ENCODE measurements at places on chromosomes 16 and 17.

DNA sequence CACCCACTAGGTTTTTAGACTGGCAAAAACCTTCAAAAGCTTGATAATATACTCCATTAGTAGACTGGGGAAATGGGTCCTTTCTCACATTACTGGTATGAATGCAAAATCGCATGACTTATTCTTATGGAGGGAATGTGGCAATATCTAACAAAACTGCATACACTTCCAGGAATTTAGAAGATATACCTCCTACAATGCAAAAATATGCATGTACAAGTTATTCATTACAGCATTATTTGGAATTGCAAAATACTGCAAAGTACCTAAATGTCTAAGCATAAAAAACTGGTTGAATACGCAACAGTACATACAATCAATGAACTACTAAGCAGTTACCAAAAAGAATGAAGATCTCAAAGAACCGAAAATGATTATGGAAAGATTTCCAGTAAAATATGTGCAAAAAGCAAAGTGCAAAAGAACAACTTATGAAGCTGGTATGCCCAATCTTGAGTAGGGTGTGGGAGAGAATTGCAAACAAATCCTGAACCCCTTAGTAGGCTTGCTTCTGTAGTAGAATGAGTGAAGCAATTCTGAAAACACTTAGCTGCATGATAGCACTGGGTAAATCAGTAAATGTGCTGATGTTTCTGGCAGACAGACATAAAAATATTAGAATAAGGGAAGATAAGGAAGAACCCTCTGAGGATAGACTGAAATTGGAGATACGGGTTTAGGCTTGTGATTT, 180.1 kb downstream of the PARN start:
- DNase-seq = no peak

GRCh38 chr17:82353484-82353883, 5.6 kb upstream of the TEX19 start:
- DNase-seq = no peak

DNA sequence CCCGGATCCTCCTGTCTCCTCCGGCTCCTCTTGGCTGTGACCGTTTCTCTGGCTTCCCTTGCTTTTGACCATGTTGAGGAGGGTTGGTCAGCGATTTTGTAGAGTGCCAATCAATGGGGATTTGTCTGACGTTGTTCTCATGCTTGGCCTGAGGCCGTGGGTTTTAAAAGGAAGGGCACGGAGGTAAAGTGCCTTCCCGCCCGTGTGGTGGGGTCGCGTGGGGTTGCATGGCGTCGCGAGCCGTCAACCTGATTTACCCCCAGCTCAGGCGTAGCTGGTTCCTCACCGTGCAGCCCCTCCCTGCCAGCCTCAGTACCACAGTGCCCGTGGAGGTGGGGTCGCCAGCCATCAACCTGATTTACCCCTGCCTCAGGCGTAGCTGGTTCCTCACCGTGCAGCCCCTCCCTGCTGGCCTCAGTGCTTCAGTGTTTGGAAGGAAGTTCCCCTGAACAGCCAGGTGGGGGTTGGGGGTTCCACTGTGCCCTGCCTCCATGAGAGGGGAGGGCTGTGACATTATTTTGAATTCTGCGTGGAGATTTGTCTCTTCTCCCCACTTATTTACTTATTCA, 5.0 kb downstream of the TPSAB1 start:
- DNase-seq = peak; percentile 21

DNA sequence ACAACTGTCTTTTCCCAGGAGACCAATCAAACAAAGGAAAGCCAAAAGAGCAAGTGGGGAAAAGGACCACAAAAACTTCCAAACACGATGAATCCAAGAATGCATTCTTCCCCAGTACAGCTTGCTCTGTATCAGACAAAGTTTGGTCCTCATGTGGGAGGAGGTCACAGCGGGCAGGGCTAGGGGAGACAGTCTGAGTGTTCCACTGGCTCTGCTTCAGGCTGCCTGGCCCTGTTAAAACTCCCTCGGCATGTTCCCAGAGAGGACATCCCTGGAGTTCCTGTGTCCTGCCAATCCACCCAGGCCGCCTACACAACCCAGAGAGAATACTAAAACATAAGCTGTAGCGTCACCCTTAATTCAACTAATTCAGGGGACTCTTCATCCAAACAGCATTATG, 415.1 kb upstream of the DYNLRB2 start:
- DNase-seq = no peak

DNA sequence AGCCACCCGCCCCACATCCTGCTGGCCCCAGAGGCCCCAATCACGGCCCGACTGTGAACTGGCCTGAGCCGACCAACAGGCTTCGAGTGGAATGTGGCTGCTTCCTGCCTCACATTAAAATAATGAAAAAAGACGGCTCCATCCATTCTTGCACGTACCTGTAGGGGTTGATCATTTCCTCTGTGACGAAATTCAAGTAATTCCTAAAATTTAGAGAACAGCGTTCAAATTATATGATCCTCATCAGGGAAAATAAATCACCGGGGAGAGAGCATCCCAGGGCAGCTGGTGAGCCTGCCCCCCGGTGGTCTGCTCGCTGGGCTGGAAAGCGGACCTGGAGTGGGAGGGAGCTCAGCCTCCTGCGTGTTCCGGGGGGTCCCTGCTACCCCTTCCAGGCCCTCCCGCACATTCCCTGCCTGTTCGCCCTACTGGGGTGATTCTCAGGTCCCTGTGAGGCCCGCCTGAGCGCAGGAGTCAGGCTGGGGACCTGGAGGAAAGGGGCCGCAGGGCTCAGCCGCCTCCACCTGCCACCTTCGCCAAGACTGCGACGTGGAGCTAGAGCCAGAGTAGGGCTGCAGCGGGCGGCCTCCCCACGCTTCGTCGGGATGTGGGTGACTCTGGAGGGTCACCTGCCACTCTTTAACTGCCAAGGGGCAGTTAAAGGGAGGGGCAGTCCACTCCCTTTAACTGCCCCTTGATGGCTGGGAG, 28.9 kb downstream of the SLC7A5 start:
- no peak for DNase-seq

DNA sequence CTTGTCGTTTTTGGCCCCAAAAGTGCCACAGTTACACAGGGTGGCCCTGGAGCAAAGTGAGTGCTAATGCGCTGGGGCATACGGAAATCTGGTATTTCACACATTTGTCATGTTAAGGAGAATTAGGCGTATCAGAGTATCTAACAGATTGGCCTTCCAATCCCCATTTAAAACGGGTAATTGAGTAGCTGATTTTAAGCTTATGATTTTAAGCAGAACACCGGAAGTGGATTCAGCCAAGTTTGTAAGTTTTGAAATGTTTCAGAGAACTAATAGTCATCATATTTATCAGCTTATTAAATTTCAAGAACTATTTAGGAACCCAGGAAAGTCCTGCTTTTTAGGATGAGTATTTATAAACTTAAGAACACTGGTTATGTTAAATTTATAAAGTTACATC, 19.5 kb downstream of the LRRC75A start:
- no peak for DNase-seq

- no peak for DNase-seq
These were observed 47.0 kb upstream of the SREBF1 start for GRCh38 chr17:17883801-17884200.

DNA sequence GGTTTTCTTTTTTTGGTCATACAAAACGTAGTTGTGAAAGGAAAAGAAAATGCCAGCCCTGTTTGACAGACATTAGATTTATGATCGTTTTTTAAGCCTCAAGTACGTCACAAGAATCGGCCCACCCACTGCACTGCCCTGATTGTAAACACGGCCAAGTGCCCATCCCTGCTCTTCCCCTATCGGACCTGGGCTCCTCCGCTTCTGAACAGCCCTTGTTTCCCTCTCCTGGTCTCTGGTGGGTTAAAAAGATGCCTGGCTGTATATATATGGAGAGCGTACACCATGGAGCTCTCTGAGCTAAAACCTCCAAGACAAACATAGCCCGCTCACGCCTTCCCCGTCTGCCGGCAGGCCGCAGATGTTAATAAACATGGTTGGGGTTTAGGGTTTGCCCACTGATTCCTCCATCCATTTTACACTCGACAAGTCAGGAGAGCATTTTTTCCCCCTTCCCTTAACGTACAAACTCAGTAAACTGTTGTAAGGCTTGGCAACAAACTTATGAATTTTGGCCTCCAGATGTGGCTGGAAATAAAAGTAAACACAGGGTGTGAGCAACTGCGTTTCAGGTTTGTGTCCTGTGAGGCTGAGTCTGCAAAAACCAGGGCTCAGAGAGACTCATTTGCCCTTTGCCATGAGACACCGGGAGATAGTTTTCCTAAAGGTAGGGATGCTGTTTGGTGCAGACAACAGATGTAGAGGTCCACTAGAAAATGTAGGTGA, 325.9 kb downstream of the SOX9 start:
- no peak for DNase-seq

Measured in hematopoietic multipotent progenitor cell (in vitro differentiated cells).